ENCODE measurements at places on chromosomes 16 and 17.

DNA sequence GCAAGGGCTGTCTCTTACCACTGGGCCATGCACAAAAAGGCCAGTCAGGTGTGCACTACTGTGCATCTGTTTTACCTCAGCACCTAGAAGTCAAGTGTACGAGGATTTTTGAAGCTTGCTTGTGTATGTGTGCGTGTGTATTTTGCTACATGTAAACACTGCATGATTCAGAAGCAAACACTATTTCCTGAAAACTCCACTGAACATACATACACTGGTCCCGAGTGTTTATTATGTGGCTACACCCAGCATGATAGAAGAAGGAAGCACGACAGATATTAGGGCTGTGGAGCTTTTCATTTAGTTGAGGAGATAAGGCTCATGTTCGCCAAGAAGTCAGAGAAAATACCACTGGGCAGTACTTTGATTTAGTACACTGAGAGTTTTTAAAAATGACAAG lies 89.2 kb downstream of the ZZEF1 start:
- no peak for DNase-seq

DNA sequence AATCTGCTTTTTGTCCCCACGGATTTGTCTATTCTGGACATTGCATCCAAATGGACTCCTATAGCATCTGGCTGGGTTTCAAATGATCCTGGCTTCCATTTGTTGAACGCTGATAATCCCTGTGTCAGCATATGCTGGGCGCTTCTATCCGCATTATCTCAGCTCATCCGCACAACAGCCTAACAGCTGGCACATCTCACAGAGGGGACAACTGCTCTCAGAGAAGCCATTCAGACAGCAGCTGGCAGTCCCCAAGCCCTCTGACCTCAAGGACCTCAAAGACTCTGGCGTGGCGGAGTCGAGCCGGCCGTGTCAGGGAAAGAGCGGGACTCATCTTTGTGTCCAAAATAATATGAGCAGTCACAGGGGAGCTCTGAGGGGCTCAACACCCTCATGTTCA lies 82.3 kb downstream of the NT5M start:
- no peak for DNase-seq

DNA sequence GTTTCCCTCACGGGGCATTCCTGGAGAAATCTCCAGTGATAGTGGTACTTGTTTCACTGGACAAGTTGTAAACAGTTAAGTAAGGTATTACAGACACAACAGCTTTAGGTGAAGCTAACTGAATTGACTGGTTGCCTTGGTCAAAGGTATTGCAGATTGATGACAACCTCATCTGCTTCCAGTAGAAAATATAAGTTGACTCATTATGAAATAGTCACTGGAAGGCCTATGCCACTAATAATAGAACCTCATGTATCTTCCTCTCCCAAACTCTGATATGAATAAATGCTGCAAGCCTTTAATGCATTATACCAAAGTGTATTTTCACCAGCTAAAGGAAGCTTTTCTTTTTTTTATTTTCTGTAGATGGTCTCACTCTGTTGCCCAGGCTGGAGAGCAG lies 44.8 kb downstream of the GLG1 start:
- DNase-seq, result no peak

DNA sequence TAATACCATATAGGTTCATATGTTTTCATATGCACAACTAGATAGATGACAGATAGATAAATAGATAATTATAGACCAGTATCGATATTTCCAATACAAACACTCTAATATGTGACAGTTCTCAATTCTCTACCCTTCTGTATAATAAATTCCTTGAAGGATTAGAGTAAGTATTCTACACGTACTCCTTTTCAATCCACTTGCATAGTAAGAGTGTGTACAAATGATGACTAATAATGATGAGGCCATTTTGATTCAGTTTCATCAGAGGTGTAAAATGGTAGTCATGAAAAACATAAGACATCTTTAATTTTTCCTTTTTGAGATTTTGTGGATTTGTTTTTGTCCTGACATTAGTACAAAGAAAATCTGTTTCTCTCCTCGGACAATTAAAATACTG lies 188.3 kb upstream of the WSB1 start:
- no peak for DNase-seq

DNA sequence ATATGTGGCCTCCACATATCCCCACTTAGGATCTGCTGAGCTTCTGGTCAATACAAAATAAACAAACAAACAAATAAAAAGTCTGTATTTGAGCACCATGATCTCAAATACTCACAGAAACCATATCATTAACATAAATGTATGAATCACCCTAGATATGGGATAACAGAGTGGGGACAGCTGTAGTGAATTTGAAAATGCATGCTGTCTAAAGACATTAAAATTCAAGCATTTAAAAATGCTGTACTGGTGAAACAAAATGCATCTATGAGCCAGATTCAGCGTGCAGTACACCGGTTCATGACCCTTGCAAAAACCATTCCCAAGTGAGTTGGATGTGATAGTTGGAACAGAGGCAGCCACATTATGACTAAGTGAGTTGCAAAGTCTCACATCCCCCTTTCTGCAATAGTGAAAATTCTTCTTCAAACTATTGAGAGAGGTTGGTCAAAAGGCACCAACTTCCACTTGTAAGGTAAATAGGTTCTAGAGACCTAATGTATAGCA lies 12.3 kb downstream of the GRIN2A start:
- DNase-seq, result no peak

- no peak for DNase-seq
Observed at GRCh38 chr16:19118938-19119431, 5.2 kb downstream of the ITPRIPL2 start.

DNA sequence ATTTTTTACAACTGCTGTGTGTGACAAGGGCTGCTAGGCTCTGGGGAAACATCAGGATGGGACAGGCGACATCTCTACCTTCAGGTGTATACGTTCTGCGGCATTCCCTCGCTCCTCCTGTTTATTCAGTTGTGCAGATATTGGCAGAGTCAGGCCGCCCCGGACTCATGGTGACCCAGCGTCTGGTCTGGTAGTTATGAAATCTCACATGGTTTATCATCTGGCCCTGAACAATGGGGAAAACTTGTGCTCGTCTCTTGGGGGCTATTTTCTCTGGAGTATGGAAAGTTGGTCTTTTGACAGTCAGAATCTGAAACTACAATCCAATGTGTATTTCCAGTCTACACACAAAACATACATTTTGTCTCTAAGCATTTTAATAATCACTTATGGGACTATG lies 3.3 kb downstream of the MARCHF10 start:
- no peak for DNase-seq

- no peak for DNase-seq
Observed at GRCh38 chr17:68972119-68972704, 17.0 kb upstream of the ABCA8 start.

DNA sequence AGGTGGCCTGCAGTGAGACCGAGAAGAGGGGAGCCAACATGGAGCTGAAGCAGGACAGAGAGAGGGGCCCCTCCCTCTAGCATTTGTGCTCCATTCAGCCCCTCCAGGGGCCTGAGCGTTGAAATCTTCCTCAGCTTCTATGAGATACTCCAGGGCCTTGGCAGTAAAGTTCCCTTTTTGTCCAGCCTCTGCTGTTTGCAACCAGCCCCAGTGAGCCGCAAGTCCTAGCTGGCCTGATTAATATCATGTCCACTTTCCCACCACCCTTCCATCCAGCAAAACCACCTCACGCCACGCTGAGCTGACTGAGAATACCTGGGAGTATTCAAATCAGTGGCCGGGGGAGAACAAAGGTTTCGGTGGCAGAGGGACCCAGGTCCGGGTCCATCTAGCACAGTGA lies 11.7 kb upstream of the RPH3AL start:
- DNase-seq, result no peak

DNA sequence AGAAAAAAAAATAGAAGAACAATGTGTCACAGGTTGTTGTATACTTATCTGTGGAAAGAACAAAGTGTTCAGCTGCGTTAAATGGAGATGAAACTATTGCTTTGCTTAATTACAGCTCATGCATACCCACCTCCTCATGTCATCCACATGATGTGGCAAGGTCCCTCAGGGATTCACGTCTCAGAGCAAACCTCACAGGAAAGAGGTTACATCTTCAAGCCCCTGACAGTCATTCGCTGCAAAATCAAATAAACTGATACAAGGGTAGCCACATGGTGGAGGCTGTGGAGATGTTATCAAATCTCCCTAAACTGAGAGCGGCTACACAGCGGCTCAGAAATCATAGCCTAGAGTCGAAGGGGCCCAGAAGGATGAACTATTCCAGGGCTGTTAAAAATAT lies 21.1 kb downstream of the GINS3 start:
- no peak for DNase-seq

DNA sequence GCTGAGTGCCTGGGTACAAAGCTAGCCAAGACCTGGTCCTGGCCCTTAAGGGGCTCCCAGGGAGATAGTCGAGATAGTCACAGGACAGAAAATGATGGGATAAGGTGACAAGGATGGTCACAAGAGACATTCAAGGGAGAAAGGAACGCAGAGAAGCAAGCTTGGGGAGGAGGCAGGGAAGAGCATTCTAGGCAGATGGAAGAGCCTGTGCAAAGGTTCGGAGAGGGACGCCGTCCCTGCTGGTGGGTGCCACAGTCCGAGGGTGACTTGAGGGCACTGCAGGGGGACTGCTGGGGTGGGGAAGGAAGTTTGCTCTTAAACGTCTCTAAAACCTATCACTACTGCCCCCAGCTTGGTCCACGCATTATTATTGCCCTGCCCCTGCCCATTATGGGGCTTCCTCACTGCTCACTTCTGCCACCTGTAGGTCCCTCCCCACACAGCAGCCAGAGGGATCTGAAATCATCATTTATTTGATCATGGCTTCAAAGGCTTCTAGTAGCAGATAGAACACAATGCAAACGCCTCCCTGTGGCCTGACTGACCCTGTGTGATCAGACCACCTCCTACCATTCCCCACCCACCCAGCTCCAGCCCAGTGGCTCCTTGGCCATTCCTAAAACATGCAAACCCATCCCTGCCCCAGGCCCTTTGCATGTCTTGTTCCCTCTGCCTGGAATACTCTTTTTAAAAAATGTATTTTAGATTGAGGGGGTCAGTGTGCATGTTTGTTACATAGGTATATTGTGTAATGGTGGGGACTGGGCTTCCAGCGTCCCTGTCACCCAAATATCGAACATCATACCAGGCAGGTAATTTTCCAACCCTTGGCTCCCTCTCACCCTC lies 60.3 kb downstream of the RMI2 start:
- peak; percentile 22 for DNase-seq

DNA sequence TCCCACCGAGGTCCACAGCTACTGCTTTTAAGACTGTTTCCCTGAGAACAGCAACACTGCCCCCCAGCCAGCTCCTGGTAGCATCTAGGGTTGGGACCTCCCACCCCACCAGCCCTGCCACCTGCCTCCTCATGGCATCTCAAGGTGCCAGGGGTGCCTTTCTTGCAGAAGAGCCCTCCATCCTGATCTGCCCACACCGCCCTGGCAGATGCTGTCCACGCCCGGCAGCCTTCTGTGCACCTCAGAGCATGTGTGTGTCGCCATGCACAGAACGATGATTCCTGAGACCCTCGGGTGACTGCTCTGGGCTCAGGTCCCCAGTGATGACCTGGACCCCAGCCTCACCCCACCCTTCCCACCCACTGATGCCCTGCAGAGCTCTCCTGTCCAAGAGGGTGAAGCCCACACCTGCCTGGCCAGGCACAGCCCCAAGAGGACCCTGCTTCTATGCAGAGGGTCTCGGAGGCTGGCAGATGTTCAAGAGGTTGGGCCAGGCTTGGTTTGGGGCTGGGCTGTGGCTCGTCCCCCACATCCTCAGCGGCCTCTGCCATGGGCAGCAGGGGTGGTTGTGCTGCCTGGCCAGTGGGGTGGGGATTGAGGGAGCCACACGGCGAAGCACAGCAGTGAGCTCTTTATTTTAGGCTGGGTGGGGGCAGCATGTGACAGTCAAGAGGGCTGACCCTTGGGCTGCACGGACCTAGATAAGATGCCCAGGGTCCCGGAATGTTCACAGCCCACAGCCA lies 5.2 kb upstream of the SPATA2L start:
- DNase-seq, result no peak

DNA sequence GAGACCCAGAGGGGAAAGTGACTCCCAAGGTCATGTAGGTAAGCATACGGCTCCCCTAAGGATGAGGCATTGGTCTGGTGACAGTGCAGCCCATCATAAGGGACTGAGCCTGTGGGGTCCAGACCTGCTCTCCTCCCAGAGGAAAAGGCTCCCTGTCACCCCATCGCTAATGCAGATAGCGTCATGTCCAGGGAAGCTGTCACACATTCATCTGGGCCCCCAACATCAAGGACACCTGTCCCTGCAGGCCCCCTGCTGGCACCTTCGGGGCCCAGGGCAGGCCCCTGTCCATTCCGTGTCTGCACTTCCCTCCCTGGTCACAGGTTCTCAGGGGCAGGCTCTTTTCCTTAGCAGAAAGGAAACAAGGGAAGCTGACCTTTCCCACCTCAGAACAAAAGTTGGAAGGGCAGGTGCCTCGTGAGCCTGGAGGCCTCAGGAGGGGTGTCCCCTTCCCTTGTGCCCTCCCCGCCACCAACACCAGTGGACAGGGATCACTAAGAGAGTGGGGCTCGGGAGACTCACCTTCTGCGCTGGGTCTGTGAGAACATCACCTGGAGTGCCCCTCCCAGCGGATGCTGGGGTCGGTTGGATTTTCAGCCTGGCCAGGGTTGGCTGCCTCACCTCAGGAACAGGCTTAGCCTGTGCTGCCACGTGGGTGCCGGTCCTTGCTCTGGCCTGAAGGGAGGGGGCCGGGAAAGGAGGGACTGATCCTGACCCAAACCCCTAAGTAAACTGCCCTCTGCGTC lies 17.3 kb upstream of the LASP1NB start:
- no peak for DNase-seq
